ENCODE measurements at places on chromosomes 12 and 14.

GRCh38 chr14:53365486-53366130 lies 212.5 kb upstream of the DDHD1 start:
- no peak for DNase-seq

GRCh38 chr14:64478634-64479250 lies 13.4 kb downstream of the AKAP5 start:
- DNase-seq = no peak

GRCh38 chr12:110762891-110763290 lies 20.2 kb upstream of the PPP1CC start:
- DNase-seq = no peak

GRCh38 chr14:20413744-20414082 lies 412 bp upstream of the TEP1 start:
- DNase-seq = no peak

DNA sequence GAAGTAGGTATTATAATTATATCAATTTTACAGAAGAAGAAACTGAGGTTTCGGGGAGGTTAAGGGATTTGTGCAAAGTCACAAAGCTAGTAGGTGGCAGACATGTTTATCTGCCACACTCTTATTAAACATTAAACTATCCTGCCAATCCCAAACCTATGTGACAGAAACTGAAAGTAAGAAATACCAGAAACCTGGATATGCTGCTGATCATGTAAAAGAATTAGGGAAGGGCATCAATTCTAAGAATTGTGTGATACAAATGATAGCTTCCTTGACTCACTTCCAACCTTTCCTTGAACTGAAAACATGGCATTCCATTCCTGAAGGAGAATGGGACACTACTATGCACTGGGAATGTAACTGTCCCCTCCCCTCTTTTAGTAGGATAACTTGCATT lies 16.9 kb downstream of the TAOK3 start:
- no peak for DNase-seq

DNA sequence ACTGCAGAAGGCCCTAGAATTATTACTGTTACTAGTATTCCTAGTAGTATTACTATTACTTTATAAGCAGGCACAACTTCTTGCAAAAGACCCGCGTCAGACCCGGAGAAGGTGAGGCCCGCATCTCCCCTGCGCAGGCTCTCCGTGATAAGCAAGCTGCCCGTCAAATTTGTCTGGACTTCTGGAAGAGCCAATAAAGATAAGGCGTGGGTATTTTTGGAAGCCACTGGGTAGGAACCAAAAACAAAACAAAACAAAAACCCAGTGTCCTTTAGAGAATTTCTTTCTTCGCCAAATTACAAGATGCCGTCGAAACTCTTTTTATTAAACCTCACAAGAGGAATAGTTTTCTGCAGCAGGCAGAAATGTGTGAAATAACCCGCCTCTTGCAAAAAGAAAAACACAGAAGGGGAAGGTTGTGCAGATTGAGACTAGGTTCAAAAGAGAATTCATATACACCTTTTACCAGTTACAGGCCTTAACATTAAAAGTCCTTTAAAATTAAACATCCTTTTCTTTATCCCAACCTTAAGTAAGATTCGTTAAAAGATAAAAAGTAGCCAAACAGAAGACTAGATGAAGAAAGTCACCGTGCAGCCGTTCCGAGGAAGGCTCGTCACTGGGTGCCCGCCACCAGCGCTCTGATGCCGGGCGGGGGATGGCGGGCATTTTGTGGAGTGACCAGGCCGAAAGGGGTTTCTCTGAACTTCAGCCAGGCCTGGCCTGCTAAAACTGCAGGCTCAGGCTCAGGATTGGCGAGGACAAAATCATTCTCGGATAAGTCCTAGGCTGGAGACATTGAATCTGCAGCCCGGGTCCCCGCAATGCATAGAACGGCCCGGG lies 1.6 kb downstream of the TBX5 start:
- no peak for DNase-seq

GRCh38 chr12:113868365-113868764 lies 97.8 kb downstream of the RBM19 start:
- no peak for DNase-seq

DNA sequence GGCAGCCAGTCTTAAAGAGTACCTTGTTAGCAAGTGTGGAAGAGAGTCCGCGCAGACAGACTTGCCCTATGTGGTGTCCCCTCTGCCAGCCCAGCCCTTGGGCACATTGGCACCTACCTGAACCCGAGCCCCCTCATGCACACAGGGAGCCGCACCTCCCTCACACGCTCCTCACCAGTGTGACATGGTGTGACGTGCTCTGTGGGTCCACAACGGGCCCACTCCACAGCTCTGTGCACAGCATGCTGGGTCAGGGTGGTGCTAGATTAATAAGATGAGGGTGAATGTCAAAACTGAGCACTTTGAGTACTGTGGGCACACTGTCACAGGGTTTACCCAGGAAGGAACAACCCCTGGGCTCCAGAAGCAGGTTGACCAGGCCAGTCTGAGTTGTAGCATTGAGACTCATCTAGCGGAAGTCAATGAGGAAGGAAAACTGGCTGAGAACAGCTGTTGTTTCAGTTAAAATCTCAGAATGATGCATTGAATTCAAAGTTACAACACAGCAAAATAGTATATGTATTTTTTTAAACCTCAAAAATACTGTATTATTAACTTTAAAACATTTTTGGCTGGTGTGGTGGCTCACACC lies 53.4 kb upstream of the AMN start:
- DNase-seq = no peak

GRCh38 chr14:90560991-90561390 lies 164.2 kb downstream of the CALM1 start:
- DNase-seq = no peak

- DNase-seq = no peak
Measured at GRCh38 chr14:49553892-49554291, 32.3 kb downstream of the RPS29 start.

DNA sequence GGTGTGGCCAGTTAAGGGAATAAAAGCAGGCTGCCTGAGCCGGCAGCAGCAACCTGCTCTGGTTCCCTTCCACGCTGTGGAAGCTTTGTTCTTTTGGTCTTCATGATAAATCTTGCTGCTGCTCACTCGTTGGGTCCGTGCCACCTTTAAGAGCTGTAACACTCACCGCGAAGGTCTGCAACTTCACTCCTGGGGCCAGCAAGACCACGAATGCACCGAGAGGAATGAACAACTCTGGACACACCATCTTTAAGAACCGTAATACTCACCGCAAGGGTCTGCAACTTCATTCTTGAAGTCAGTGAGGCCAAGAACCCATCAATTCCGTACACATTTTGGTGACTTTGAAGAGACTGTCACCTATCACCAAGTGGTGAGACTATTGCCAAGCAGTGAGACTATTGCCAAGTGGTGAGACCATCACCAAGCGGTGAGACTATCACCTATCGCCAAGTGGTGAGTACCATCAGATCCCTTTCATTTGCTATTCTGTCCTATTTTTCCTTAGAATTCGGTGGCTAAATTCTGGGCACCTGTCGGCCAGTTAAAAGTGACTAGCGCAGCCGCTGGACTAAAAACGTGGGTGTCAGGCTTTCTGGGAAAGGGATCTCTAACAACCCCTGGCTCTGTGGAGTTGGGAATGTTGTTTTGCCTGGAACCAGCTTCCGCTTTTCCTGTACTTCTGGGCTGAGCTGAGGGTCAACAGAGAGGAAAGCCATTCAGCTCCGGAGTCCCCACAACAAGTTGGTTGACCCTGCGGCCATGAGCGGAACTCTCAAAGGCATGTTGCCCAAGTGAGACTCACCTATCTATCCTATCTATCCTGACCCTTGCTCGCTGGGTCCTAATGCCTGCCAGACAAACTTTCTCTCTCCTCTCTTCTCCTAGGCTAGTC lies at the start of gene DHRS2:
DHRS2 (plus strand) TSS at position 48 of the 895 bp plus-strand sequence. CDS start 2,501 bp downstream, outside the sequence.
- DNase-seq = no peak

DNA sequence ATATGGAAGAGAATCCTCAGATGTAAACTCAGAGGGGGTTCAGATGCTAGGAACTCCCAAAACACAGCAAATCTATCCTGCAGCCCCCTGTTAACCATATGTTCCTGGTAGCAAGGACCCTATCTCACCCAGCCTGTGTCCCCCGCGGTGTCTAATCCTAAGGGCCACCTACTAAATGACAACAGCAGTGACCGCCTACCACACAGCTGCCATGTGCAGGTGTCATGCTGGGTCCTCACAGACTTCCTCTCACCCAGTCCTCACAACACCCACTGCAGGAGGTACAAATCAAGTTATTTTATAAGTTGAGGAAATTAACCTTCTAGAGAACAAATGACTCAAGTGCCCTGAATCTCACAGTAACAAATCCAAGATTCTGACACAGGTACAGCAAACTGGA lies 73.9 kb downstream of the ITPK1 start:
- no peak for DNase-seq

GRCh38 chr14:31828946-31829868 lies 247.9 kb upstream of the ARHGAP5 start:
- DNase-seq = no peak

DNA sequence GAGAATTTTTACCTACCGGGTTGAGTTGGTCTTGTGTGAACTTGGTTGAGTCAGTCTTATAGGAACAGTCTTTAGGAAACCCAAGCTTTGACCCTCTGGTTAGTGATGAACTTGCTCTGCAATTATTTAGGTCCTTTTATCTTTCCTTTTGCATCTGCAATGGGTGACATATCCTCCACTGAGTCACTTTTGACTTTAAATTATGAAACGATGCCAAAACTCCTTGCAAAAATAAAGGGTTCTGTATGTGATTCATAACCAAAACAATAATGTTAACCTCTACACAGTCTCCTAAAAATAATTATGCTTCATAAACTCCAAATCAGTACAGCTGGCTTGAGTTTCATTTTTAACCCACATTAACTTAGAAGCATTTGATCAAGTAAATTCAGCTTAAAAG lies 979.4 kb downstream of the GALC start:
- DNase-seq = no peak

DNA sequence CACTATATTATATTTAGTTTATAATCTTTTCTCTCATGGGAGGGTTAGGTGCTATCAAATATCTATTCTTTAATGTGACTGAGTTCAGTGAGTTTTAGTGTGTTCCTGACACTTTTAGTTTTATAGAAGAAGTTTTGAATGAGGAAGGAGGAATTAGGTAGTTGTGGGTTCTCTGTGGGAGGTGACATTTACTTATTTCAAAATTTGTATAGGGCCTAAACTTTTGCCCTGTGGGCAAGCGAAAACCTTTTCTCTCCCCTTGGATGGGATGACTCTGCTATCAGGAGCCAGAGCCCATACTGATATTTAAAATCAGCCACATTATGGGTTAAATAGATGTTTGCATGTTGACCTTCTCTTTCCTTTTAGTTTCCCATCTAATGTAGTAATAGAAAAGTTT lies 43.6 kb downstream of the SPATS2 start:
- no peak for DNase-seq

- no peak for DNase-seq
Measured at GRCh38 chr12:29455087-29455486, 42.4 kb downstream of the OVCH1 start.

DNA sequence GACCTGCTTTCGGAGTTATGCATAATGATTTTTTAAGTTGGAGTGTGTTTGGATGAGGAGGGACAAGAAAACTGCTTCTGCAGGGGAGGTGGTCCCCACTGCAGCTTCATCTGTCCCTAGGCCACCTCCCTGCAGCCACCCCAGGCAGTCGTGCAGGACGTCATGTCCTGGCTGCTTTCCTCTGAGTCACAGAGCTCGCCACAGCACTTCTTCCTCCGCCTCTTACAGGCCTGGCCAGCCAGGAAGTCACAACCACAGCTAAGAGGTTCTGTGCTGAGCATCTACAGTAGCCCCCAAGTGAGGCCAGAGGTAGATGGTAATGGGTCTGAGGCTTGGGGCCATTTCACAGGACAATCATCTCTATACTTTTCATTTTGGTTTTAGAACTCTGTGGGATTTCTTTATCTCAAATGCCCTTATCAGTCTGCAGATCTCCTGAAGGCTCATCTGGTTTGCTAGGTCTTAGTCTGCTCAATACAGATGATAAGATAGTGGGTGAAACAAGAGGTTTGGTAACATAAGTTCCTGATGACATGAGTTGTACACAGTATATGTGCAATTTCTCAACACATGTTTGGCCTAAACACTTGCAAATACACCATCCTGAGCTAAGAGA lies 106.4 kb downstream of the ARF6 start:
- DNase-seq = peak; percentile 29

DNA sequence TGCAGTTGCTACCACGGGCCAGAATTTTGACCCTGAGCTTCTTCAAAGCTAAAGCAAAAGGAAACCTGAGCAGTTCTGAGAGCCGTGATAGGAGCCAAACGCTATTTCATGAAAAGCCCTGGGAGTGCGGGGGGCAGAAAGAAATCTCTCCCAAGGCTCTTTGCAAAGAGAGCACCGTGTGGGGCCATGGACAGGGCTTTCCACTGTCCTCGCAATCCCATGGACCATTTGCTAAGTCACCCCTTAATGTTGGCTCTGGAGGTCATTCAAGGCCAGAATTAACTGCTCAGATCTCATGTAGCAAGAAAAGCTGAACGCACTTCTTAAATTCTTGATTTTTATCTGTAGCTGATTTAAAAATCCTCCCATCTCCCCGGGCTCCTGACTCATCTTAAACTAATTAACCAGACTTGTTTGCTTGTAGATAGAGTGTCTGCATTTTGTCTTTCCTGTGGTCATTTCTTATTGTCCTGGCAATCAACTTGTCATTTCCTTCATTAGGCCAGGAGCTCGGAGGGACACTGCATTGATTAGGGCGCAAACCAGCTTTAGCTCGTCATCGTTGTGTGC lies 24.8 kb downstream of the CLSTN3 start:
- no peak for DNase-seq

GRCh38 chr14:95151561-95151960 lies 5.8 kb downstream of the DICER1 start:
- DNase-seq = no peak

DNA sequence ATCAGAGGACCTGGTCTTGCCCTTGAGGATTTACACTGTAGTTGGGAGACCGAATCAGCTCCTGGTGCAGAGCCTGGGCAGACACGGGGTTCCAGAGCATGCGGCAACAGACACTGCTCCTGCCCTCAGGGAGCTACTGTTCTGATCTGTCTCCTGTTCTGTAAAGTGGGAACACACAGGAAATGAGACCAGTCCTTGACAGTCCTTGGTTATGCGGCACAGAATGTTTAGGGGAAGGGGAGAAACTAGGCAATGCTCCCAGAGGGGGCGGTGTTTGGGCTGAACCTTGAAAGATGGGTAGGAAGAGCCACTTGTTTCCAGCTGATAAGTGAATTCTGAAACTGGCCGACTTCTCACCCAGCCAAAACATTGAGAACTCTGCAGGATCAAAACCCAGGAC lies 132.4 kb downstream of the ZFP36L1 start:
- no peak for DNase-seq

DNA sequence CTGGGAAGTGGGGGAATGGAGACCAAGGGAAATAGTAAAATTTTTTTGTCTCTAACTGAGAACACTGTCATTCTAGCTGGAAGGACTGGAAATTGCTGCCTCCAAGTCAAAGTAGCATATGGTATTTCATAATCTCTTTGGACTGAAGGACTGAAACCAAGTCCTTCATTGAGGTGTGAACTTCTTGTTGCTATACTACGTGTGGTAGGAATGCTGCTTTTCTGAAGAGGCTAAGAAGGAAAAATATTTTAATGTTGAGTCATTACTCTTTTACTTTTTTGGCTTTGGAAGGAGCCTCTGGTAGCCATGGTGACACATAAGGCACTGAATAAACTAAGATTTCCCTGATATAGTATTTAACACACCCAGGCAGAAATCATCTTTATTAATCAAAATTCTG lies 465.4 kb downstream of the NPAS3 start:
- no peak for DNase-seq
